ENCODE measurements at places on chromosomes 2 and 18.

DNA sequence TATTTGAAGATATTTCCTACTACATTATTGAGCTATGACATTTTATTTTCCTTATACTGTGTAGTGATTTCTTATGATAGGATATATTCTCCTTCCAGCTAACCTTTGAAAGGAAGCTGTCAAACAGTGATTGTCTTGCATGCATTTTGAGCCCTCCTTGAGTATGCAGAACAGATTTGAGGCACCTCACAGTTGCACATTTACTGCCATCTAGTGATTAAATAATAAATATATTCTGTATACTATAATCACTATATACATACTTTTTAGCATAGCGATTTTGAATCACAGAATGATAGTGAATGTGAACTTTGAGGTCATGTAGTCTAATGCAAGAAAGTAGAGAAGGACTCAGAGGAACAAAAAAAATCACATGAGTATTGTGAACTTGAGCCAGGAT, 268.4 kb upstream of the CDH19 start:
- no peak overlapping the region for H3K4me3 ChIP-seq
- no peak for DNase-seq
- H3K27ac ChIP-seq = no peak overlapping the region
- no peaks in the 10 kb centered on the region for H3K36me3 ChIP-seq

DNA sequence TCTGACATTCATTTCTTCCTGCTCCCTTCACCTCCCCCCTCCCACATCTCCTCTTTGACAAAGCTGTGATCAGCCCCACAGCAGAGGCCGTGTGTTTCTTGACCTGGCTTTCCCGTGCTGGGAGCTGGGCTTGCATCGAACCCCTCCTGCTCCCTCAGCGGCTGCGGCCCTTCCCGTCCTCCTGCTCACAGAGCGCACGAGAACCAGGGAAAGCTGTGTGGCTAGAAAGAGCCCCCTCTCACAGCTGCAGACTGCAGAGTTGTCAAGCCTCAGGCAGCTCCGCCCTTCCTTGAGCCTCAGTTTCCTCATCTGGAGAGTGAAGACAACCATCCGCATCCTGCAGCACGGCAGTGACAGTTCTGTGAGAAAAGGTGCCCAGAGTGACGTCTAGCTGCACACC, 65.7 kb upstream of the GLI2 start:
- no peaks in the 10 kb centered on the region for H3K36me3 ChIP-seq
- H3K27ac ChIP-seq = no peak overlapping the region
- H3K27me3 ChIP-seq = peaks cover 11% of the 10 kb centered on the region
- H3K4me1 ChIP-seq = peaks cover 11% of the 10 kb centered on the region

GRCh38 chr18:73232933-73233332, 365.1 kb upstream of the NETO1 start:
- no peak overlapping the region for H3K27ac ChIP-seq
- H3K4me3 ChIP-seq = no peak overlapping the region
- no peak for DNase-seq
- no peaks in the 10 kb centered on the region for H3K27me3 ChIP-seq
- no peaks in the 10 kb centered on the region for H3K36me3 ChIP-seq
- H3K4me1 ChIP-seq = no peaks in the 10 kb centered on the region

DNA sequence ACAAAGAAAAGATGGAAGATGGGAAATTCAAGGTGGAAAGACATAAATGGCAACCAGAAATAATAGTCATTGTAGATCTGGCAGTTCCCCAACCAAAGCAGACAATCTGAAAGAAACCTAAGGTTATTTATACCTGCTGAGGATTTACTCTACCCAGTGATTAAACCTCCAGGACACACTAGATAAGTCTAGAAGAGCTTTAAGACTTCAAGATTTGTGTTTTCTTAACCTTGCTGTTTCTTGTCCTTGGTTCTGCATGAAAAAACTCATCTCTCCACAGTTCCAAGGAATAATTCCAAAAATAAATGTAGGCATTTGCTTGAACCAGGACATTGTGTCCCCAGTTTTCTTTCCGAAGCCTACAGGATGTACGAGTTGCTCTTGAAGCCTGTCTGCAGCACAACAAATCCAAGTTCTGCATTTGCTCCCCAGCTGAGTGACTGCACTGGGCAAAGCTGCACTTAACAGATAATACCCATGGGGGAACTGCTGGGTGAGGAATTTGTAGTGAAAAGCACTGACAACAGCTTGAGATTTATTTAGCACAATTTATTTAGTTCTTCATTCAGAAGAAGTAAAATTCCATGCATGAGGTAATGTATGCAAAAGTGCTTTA, 19.8 kb downstream of the DTNA start:
- no peaks in the 10 kb centered on the region for H3K4me1 ChIP-seq
- no peak for DNase-seq
- no peak overlapping the region for H3K4me3 ChIP-seq
- H3K36me3 ChIP-seq = no peaks in the 10 kb centered on the region
- H3K27me3 ChIP-seq = no peaks in the 10 kb centered on the region
- peak overlapping the region; percentile 28 for H3K27ac ChIP-seq

- no peak overlapping the region for H3K4me3 ChIP-seq
- no peaks in the 10 kb centered on the region for H3K36me3 ChIP-seq
- no peak overlapping the region for H3K27ac ChIP-seq
- H3K4me1 ChIP-seq = no peaks in the 10 kb centered on the region
These were observed 195.4 kb upstream of the KLHL14 start for GRCh38 chr18:32968248-32968647.

DNA sequence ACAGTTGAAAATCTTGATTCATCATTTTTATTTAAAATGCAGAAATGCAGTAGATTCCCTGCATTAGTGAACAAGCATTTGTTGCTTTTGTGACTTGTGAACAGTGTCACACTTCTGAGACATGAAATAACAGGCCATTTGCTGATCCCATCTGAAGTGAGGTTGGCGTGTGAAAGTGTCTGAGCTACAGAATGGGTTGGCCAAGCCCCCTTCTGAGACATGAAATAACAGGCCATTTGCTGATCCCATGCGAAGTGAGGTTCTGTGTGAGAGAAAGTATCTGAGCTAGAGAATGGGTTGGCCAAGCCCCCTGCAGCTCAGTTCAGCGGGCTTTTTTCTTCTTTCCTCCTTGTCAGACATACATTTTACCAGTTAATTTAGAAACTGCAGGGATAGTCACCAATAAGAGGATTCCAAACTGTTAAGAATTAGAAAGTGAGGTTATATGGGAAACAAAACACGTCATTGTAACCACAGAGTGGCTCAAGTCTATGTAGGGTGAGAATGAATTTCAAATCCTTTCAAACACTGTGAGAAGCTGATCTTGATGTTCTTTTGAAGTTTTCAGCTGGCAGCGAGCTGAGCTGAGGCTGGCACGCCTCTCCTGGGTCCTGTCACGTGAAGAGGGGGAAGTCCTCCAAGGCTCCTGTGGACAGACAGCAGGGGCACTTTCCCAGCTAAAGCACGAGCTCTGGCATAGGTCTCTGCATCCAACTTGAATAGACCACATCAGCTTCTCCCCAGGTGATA, 339.2 kb upstream of the SALL3 start:
- no peak overlapping the region for H3K27ac ChIP-seq
- no peaks in the 10 kb centered on the region for H3K36me3 ChIP-seq
- peaks cover 7% of the 10 kb centered on the region for H3K4me1 ChIP-seq
- no peaks in the 10 kb centered on the region for H3K27me3 ChIP-seq
- DNase-seq = no peak
- H3K4me3 ChIP-seq = no peak overlapping the region

DNA sequence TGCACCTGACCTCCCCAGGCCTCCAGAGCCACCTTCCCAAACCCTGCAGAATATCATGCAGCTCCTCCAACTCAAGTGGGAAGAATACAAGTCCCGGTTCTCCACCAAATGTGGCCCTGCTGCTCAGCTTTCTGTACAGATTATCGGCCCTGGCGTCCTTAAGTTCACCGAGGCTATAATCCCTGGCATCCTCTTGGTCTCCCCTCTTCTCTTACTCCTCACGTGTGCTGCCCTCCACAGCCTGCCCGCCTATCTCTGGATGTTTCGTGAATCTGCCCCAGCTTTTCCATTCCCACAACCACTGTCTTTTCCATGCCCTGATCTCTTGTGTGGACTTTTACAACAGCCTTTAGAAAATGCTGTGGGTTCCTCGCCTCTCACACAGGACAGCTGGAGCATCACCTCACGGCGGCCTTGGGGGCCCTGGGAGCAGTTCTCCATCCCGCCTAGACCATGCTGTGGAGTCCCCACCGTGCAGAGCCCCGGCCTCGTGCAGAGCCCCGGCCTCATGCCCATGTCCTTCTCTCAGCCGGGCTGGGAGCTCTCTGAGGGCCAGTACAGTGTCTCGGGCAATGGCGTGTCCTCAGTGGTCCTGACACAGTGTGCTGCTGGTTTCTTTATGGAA, 170.3 kb upstream of the PXDN start:
- no peak overlapping the region for H3K27ac ChIP-seq
- DNase-seq = no peak
- H3K27me3 ChIP-seq = peaks cover 4% of the 10 kb centered on the region
- no peaks in the 10 kb centered on the region for H3K36me3 ChIP-seq
- H3K4me1 ChIP-seq = no peaks in the 10 kb centered on the region
- H3K4me3 ChIP-seq = no peak overlapping the region

All from upper lobe of right lung (tissue), 1 donor.